EL (cell line): ENCODE measurements at places on chromosomes 2 and 18.

GRCh38 chr2:173415431-173416381 lies 61.0 kb downstream of the CDCA7 start:
- no peak for DNase-seq

GRCh38 chr2:37318401-37318800 lies 6.2 kb downstream of the PRKD3 start:
- peak; percentile 39 for DNase-seq

DNA sequence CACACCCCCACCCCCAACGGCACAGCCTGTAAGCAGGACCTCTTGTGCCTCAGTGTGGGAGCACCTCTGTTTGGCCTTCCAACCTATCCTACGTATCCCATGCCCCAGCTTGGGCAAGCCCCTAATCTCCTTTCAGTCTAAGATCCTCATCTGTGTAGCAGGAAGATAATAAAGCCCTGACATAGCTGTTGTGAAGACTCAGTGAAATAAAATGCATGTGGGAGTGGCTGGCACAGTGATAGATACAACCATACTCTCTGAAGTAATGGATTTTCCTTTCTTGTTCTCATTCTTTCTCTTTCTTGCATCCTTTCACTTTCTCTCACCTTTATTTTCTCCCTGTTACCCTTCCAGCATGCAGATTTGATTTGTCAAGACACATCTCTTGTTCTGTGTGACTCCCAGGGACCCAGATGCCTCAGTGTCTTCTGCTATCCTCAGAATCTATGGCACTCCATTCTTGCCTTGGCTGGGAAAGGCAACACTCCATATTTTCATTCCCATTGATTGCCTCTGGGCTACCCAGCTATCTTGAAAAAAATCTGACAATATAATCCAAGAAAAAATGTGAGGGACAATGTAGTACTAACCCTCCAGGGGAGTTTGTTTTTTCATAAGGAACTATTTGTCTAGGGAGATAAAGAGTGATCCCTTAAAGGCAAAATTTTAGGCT lies 207.2 kb upstream of the SETBP1 start:
- DNase-seq = no peak

GRCh38 chr2:203683932-203684556 lies 22.4 kb upstream of the CD28 start:
- peak; percentile 86 for DNase-seq

DNA sequence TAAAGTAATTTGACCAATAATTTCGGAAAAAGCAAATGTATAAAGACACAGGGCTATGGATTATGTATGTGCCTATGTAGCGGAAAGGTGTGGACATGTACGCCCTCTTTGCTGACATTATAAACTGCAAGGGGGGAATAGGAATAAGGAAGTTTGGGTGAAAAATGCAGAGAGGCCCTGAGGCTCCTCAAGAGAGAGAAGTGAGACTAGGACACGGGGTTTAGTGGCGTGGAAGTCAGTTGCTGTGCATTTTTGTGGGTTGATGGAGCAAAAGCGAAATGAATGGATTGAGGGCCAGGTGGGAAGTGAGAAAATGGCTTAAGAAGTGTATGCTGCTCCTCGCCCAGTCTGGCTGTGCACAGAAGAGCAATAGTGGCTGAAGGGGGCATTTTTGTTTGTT lies 96.2 kb upstream of the B3GNT7 start:
- no peak for DNase-seq

GRCh38 chr2:28030600-28030999 lies 140.1 kb downstream of the BABAM2 start:
- no peak for DNase-seq

- peak; percentile 68 for DNase-seq
These were observed 195.9 kb downstream of the NEDD4L start for GRCh38 chr18:58239879-58240278.

- DNase-seq = peak; percentile 37
These were observed 194.3 kb downstream of the RTP5 start for GRCh38 chr2:242063850-242064249.

GRCh38 chr2:125730921-125731320 lies 925.0 kb upstream of the GYPC start:
- DNase-seq = no peak

- no peak for DNase-seq
These were observed 152.3 kb upstream of the ZNF516 start for GRCh38 chr18:76647322-76647721.

- no peak for DNase-seq
These were observed 28.8 kb downstream of the WDFY1 start for GRCh38 chr2:223916181-223916920.

DNA sequence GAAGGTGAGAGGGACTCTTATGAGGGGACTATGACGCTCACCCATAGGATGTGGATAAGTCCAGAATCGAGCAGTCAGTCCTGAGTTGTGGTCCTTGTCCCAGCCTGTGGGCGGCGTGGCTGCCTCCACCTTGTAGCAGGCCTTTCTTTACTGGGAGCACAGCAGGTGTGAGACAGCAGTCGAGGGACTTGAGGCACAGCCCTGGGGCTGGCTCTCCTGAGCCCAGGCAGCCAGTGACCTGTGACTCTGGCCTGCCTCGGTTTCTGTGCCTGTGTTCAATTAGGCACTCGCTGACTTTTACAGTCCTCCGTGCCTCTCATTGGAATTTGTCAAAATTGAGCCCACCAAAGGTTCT lies 8.3 kb downstream of the PPP1R7 start:
- DNase-seq = no peak

DNA sequence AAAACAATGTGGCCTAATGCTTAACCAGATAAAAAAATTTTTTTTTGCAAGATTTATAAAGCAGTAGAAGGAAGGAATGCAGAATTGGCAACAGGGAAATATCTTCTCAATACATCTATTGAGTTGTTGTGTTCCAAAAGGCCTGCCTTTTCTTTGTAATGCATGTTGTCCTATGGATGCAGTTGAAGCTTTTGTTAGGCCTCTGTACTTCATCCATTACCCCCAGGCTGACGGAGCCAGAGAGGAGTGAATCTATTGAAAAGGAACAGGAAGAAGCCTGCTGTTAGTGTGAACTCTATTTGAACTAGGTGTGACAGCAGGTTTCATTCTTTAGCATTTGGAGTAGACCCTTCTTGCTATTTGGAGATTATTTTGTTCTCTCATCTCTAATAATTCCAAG lies 56.5 kb downstream of the MTX2 start:
- no peak for DNase-seq

DNA sequence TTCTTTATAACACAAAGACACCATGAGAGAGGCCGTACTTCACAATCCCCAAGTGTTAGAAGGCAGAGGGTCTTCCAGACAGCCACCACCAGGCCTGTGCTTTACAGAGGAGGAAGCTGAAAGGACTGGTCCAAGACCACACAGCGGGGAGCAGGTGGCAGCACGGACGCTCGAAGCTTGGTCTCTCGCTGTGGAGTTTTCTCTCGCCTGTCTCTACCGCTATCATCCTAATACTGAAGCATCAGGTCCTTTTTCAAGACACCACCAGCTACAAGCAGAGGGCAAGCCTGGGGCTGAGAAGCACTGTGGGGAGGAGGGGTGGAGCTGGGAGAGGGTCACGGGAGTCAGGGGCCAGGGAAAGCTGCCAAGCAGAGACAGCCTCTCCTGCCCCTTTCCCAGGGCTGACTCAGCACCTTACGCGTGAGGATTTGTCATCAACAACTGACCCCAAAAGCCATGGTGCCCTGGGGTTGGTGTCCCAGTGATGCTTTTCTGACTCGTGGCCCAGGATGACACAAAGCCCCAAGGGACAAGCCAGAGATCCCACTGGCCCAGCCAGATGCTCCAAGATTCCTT lies 31.9 kb upstream of the FOSL2 start:
- peak; percentile 89 for DNase-seq

GRCh38 chr18:21117409-21118131 lies 6.0 kb upstream of the ROCK1 start:
- DNase-seq = peak; percentile 89

GRCh38 chr18:69085951-69086350 lies 288.1 kb downstream of the CCDC102B start:
- DNase-seq = no peak

DNA sequence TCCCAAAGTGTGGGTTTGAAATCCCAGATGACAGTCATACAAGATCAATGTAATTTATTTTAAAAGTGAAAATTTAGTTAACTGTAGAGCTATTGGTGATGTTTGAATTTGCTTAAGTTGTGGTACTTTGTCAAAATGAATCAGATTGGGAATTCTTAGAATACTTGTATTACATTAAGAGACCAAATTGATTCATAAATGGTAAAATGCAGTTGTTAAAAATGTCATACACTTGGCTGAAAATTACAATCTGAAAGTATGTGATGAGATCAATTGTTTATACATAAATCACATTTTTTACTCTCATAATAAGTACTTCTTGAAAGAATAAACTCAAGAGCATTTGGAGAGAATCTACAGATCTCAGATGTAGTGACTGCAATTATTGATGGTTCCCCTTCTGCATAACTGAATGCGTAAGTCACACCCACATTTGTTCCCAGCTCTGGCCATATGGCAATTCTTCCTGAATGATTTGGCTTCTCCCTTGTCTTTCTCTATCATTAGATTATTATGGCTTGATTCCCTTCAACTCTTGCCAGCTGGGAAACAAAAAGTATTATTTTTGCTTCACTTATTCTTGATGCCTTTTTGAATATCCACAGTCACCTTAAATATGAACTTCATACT lies 558.5 kb downstream of the CPS1 start:
- no peak for DNase-seq

DNA sequence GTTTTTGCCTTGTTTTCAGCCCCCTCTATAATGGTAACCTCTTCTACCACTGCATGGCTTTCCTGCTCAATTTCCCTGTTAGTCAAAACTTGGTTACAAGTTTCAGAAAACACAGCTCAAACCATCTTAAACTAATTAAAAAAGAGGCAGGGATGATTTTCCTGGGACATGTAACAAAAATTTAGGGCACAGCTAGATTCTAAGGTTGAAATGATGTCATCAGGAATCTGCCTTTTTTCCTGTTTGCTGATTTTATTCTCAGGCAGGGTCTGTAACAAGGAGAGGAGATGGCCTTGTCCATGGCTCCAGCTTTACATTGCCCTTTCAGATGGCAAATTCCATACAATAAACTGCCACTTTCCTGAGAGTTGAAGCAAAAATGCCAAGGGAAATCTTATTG lies 157.9 kb upstream of the CREB1 start:
- DNase-seq = no peak

GRCh38 chr2:212013626-212014025 lies 525.0 kb downstream of the ERBB4 start:
- peak; percentile 11 for DNase-seq

DNA sequence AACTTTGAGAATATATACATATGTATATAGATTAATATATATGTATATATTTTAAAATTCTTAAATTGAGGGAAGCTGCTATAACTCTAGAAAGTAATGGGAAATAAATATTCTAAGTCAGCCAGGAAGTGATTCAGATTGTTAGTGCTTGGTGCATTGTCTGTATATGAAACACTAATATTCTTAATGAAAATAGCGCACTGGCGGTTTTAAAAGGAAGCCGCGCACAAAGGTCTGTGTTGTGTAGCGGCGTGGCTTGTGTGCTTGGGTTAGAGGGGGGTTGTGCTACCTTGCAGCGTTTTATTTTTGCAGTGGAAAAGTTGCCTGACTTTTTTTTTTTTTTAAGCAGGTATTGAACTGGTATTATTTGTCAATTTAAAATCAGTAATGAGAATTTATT lies 11.3 kb downstream of the TSHZ1 start:
- peak; percentile 50 for DNase-seq

- DNase-seq = no peak
These were observed 246.0 kb downstream of the LDLRAD4 start for GRCh38 chr18:13464432-13465123.

- DNase-seq = peak; percentile 75
These were observed 52.1 kb downstream of the SLC38A11 start for GRCh38 chr2:164903204-164903603.

DNA sequence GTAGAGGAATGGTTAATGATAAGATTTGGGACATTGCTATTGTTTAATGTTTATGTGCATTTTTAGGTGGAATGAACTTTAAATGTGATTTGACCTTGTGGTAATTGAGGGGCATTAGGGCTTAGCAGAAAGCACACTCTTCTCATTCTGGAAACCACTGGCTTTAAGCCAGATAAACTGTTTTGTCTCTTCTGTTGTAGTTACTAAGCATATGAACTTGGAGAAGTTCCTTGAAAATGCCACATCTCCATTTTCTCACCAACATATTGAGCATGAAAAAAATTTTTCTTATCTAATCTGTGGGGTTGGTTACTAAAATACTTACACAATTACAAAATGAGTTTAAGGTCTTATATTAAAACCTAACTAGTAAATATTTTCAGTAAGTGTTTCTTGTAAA lies 70.8 kb upstream of the FSHR start:
- DNase-seq = no peak

DNA sequence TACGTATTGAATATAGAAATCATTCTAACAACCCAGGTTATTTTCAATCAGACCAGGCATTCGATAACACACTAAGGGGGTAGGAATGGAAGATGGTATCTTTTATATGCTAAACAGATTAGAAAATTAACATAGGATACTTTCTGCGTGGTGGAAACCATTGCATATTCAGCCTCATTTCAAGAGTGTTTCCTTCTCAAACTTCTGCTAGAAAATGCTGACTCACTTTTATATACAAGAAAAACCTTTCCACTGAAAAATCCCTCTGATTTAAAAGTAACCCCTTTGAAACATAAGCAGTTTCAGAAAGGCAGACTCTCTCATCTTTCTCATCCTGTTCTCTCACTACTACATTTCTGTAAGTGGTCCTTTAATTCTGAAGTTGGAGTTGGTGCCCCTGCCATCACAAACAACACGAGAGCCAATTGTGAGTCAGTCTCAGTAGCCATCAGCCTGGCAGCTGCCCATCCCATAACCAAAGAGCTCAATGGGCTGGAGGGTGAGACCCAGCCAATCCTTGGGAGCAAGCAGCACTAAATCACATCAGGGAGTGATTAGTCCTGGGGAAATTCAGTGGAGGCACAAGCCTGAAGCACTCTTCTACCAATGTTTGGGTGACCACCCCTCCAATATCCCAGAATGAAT lies 343.1 kb downstream of the CELF4 start:
- no peak for DNase-seq

DNA sequence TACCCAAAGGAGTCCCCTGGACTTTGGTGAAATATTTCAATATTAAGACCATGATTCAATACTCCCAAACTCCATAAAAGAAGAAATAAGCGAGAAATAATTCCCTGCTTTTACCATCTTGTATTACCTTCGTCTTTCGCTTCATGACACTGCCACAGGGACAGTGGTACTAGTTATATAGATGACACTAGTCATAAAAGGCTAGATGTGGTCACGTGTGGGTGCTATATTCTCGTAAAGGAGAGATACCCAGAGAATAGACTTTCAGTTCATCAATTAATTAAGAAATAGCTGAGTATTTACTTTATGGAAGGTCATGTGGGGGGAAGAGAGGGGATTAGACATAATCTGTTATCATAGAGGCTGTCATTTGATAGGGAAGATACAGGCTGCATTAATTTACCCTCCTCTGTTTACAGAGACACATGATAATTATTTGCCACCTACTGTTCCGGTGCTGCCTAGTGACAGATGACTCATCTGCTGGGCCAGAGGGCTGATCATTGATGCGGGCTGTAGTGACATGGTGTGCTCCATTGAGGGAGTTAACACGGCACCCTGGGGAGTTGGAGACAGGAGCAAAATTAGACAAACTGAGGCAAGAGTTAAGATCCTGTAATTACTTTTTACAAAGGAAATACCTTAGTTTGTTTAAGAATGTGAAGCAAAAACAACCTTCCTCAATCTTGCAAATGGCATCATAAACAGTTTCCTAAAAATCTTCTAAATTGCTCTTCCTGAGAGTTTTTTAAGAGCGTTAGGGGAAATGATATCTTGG lies 78.2 kb upstream of the ITGB6 start:
- DNase-seq = no peak
